ENCODE measurements at places on chromosomes 16 and 17.

GRCh38 chr17:57447357-57447989, 191.2 kb downstream of the MSI2 start:
- no peak for DNase-seq

GRCh38 chr17:1629504-1630310, 1.1 kb upstream of the SLC43A2 start:
- DNase-seq, result peak; percentile 49

DNA sequence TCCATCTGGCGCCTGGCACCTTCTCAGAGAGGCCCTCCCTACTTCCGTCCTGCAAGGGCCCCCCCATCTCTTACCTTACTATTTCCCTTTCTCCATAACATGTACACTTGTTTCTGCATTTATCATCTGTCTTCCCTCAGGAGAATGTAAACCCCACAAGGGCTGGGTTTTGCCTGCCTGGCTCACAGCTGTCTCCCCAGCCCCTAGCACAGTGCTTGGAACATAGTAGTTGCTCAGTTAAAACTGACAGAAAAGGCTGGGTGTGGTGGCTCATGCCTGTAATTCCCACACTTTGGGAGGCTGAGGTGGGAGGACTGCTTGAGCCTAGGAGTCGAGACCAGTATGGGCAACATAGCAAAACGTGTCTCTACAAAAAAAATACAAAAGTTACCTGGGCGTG, 5.7 kb upstream of the SNN start:
- no peak for DNase-seq

- no peak for DNase-seq
Measured at GRCh38 chr16:86512860-86513470, 2.6 kb downstream of the FOXF1 start.

DNA sequence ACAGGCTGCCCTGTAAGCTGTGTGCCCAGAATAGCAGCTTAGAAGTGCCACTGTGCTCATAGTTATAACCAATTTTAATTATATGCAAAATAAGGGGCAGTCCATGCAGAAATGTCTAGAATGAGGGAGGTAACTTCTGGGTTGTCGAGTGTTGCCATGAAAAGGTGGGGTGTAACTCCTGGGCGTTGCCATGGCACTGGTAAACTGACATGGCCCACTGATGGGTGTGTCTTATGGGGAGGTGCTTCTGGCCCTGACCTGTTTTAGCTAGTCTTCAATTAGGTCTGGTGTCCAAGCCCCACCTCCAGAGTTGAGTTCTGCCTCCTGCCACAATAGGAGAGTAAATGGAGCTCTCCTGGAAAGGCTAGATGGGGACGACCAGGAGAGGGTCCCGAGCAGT, 120.6 kb downstream of the SALL1 start:
- no peak for DNase-seq

GRCh38 chr17:59498530-59499307, 66.7 kb upstream of the DHX40 start:
- no peak for DNase-seq

Data from T-helper 2 cell (primary cell).